Nephron progenitor cell (in vitro differentiated cells): ENCODE measurements at places on chromosomes 3 and 15.

GRCh38 chr15:61613729-61614128, 384.6 kb upstream of the RORA start:
- DNase-seq: no peak

GRCh38 chr15:90512276-90512675, 17.4 kb upstream of the CRTC3 start:
- no peak for DNase-seq

DNA sequence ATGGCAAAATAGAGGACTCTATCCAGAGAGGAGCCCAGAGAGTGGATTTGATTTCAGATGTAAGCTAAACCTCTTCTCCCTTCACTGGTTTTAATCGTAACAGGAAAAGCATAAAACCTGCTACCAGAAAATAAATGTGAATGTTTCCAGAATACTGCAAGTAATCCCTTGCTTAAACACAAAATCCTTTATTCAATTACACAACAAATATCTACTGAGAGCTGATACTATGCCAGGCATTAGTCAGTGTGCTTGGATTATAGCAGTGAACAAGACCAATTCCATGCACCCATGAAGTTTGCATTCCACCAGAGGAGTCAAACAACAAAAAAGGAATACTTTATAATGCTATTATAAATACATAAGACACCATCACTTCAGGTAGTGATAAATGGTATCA, 15.1 kb downstream of the AVEN start:
- no peak for DNase-seq

- no peak for DNase-seq
These were observed at the start of gene SAMMSON for GRCh38 chr3:69999140-70000027. TSS of gene SAMMSON (plus strand) at chr3:69999733.

DNA sequence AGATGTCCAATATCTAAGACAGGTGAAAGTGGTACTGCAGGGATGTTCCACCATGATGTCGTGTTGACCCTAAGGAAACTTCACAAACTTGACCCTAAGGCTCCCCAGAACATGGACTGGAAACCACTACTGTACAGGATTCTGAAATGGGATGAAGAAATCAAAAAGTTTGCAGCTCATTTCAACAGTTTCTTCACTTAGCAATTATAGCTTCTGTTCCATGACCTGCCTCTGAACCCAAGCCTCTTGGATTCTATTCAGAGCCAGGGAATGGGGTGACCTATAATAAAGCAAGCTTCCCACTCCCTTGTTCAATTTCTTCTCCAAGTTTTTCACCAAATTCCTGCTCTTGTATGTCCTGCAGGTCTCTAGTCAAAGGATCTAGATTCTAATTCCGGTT, 40.7 kb downstream of the DUT start:
- no peak for DNase-seq

GRCh38 chr15:75620058-75620820, 5.3 kb downstream of the SNUPN start:
- no peak for DNase-seq

- no peak for DNase-seq
These were observed 554.8 kb downstream of the MFSD1 start for GRCh38 chr3:159356606-159357005.

DNA sequence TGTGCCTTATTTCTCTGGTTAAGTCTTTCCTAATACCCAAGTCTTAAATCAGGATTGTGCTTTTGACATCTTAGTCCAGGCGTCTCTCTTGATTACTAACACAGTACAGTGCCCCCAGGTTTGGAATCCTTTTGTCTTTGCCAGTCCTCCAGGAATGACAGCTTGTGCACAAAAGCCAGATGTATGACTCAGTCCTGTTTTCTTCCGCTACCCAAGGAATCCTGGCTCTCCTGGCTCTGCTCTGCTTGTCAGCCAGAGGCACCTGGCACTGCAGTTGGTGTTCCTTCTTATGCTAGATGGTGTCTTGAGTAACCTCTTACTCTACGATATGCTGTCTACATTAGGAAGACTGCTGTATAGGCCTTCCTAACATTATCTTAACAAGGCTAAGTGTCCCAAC, 728.2 kb upstream of the NECTIN3 start:
- DNase-seq: no peak

DNA sequence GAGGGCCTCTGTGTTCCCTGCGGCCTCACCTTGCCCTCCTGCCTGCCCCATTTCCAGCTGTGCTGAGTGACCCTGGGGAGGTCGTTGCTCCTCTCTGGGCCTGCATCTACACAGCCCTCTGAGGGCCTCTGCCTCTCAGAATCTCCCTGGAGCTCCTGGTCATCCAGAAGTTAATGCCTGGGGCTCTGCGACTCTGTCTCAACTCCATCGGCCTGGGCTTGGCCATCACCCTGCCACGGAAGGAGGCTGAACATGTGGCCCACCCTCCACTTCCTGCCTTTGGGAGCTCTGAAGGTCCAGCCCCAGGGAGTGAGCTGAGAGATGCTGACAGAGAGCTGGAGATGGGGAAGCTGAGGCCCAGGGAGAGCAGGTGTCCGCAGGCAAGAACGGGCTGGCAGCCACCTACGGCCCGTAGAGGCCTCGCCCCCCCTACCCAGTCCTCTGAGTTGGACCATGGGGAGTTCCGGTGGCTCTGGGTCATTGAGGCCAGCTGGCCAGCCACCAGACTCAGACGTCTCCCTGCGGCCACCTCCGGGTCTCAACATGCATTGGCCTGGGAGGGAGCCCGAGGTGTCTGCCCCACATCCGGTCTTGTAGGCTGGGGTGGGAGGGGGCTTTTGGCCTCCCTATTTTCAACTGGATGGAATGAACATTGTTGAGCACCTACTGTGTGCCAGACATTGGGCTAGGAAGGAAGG, 34.2 kb downstream of the GRIP2 start:
- no peak for DNase-seq

DNA sequence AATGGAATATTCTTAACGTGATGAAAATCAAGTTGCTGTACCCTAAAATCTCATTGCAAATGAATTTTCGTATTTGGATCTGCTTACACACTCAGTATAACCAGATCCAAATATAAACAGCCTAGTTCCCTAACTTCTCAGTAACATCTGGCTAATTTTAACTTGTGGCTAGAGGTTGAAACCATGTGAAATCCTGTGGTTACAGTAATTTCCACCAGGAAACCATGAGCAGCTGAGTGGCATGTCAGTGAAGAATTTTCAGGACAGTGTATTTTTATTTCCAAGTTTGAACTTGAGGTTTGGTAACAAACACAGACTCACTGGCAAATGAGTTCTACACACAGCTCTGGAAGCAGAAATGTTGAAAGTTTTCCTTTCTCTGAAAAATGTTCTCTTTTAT, 754.1 kb downstream of the NR2F2 start:
- no peak for DNase-seq

DNA sequence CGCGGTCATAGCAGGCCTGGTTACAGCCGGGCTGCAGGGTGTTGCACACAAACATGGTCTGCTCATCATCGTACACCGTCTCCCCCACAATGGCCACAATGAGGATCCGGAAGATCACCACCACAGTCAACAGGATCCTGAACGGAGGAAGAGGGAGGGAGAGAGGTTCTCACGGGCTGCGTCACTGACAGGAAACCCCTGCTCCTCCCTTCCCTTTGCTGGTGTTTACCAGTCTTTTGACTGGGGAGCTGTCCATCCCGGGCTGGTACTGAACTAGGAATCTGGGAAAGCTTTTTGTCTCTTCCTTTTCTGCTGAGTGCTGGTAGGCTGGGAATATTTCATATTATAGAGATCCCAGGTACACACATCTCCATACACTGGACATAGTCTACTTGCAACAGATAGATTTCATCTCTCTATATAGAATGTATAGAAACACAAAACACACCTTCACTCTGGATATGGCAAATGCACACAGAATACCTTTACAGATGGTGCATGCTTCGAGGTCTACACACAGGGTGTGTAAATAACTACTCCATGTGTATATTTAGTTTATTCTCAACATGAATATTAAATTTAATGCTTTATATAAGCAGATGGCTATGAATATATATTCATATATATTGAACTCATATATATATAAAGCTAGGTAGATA, 1.4 kb downstream of the GJD2 start:
- DNase-seq: peak; percentile 88

- DNase-seq: no peak
These were observed 71.6 kb upstream of the ZNF280D start for GRCh38 chr15:56804938-56805337.

- DNase-seq: no peak
These were observed 47.1 kb downstream of the ATP13A4 start for GRCh38 chr3:193507566-193507965.

- DNase-seq: no peak
These were observed 187.2 kb downstream of the CADPS start for GRCh38 chr3:62688050-62688449.

GRCh38 chr15:100900795-100901169, 18.4 kb upstream of the LRRK1 start:
- DNase-seq: no peak

GRCh38 chr3:161744366-161744765, 247.8 kb downstream of the OTOL1 start:
- DNase-seq: no peak

DNA sequence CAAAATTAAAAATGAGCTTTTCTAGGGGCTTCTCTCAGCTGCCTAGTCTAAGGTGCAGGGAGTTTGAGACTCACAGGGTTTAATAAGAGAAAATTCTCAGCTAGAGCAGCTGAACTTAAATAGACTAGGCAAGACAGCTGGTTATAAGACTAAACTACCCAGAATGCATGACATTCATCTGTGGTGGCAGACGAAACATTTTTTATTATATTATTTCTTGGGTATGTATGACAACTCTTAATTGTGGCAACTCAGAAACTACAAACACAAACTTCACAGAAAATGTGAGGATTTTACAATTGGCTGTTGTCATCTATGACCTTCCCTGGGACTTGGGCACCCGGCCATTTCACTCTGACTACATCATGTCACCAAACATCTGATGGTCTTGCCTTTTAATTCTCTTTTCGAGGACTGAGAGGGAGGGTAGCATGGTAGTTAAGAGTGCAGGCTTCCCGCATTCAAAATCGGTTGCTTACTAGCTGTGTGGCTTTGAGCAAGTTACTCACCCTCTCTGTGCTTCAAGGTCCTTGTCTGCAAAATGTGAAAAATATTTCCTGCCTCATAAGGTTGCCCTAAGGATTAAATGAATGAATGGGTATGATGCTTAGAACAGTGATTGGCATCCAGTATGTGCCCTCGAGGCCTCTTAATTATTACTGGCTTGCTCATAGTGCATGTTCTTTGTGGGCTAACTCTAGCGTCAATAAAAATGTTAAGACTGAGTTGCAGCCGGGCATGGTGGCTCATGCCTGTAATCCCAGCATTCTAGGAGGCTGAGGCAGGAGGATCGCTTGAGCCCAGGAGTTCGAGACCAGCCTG, 984 bp downstream of the CCR5 start:
- no peak for DNase-seq

- DNase-seq: peak; percentile 34
These were observed 1.3 kb downstream of the GRM7 start for GRCh38 chr3:6862041-6862879.

DNA sequence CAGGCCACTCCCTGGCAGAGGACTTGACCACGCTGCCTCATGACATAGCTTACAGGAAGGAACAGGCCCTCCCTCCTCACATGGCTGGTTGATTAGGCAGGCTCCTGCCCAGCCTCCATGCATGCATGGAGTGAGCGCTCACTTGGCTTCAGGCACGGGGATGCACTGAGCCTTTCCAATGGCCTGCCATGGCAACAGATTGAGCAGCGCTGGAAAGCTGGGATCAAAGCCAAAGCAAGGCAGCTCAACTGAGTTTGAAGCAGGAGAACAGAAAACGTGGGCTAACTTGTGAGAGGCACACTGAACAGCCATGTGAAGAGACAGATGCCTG, 5.9 kb upstream of the GRAMD2A start:
- no peak for DNase-seq

DNA sequence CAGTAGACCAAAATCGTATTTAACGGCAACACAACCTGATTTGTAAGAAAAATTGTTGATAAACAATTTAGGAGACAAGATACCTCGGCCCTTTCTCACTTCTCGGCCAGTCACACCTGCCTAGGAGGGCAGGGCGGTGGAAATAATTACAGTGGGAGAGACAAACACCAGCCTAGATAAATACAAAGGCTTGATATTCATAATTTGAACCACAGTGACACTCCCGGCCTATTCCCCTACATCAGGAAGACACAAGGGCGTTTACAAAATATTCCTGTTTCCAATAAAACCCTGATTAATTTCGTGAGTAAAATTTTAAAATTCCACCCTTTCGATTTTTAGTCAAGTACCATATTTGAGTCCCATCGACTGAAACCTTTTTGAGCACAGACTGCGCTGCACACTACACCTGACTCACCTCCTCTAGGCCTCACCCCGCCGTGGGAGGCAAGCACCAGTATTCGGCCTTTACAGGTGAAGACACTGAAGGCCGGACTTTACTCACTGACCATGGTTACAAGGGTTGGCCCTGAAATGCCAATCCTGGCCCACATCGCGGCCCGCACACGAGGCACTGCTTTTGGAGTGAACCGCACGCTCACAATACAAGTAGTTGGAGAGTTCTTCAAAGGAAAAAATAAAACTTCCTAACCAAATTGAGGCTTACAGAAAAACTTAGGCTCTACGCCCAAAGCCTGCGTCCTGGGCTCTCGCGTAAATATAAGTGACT, 794 bp downstream of the ARPP19 start:
- DNase-seq: peak; percentile 19

- DNase-seq: no peak
These were observed 206.0 kb upstream of the WNT5A start for GRCh38 chr3:55692957-55693558.

DNA sequence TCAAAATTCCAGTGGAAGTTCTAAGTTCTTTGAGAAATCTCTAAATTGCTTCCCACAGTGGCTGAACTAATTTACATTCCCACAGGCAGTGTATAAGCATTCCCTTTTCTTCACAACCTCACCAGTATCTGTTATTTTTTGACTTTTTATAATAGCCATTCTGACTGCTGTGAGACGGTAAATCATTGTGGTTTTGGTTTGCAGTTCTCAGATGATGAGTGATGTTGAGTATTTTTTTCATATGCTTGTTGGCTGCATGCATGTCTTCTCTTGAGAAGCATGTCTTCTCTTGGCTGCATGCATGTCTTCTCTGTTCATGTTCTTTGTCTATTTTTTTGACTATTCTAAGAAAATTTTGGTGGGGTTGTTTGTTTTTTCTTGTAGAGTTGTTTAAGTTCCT, 499.6 kb upstream of the CCDC54 start:
- no peak for DNase-seq

GRCh38 chr15:51380999-51381806, 39.7 kb downstream of the GLDN start:
- DNase-seq: peak; percentile 59
